ENCODE measurements at places on chromosomes 7 and 10. TPM values are rescaled to one million over a fixed set of nuclear protein-coding genes. Genes with fewer than 3 reads are reported as not detected.

MKI67 gene
- 5.7 TPM for total RNA-seq

POLR1F gene
- 8.2 TPM for total RNA-seq

- DNase-seq = no peak
Observed at GRCh38 chr7:143393267-143394041, 12.3 kb downstream of the ZYX start.

- no peak for DNase-seq
Observed at GRCh38 chr7:113379746-113380145, 261.4 kb upstream of the SMIM30 start.

ATOH7 gene
- total RNA-seq = not detected

DNA sequence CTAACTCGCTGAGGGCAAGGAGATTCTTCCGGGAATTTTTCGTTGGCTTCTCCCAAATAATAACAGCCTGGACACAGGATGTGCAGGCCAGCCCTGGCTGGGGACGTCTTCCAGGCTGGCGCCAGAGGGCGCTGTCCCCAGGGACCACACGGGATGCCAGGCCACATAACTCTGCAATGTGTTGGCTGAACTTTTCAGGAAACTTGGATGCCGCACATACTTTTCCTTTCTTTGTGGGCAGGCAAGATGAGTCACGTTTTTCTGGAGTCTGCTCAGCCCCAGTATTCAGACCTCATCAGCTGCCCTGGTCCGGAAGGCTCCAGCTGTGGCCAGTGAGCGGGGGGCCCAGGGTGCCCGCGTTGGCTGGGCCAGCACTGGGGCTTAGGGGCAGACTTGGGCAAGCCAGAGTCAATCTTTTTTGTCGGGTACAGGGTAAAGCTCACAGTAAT is 122.7 kb downstream of the PRKAG2 start:
- peak; percentile 81 for DNase-seq

DNA sequence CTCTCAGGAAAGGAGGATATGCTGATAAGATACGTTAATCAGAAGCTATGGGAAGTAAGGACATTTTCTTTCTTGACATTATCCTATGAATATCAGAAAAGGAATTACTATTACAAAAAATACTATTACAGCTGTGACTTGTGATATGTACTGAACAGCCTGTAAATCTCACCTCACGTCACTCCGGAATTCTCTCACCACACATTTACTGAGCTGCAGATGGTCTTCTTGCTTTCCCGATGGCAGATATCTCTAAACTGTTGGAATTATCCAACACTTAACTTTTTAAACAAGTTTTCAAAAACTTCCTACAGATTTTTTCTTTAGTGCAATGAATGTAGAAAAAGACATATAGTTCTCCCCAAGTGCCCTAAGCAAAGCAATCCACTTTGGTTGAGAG is 313.4 kb downstream of the GPR37 start:
- DNase-seq = no peak
